ENCODE measurements at places on chromosomes 2 and 18. TPM values are rescaled to one million over a fixed set of nuclear protein-coding genes. Genes with fewer than 3 reads are reported as not detected.

Gene STEAP3
- total RNA-seq, result 120 TPM

DNA sequence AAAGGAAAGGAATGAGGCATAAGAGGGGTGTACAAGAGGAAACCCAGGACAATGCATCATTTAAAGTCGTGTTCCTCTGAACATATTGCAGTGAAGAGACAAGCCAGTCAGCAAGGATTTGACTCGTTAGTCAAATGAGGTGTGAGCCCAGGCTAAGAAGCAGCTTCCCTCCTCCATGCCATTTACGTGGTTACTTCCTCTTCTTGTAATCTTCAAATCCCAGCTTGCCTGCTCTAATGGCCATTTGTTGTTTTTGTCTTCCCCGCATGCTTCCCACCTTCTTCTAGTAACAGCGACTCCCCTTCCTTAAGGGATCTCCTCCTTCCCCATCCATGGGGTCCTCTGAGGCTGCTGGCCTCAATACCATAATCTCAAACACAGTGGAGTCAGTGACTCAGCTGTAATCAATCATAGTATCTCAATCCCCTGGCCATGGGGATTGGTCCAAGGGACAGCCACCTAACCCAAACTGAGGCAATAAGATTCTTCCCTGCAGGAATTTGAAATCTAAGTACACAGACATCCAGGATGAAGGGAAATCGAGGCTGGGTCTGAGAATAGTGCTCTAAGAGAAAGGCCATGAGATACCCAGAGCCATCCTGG is 37.6 kb downstream of the SLC14A1 start:
- no peak for DNase-seq

GRCh38 chr18:1542230-1542774 is 637.6 kb downstream of the ADCYAP1 start:
- no peak for DNase-seq

GRCh38 chr2:203650860-203651613 is 55.4 kb upstream of the CD28 start:
- peak; percentile 78 for DNase-seq

GRCh38 chr2:222353993-222354392 is 55.2 kb upstream of the PAX3 start:
- no peak for DNase-seq

Gene NTSR2
- total RNA-seq, result not detected

DNA sequence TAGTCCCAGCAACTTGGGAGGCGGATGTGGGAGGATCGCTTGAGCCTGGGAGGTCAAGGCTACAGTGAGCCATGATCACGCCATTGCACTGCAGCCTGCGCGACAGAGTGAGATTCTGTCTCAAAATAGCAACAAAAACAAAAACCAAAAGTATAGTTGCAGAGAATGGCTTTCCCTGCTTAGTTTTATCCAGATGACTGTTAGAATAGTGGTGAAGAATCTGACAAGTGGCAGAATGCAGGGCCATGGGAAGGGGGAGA is 53.8 kb downstream of the NEDD4L start:
- DNase-seq, result no peak

Gene NEU4
- total RNA-seq, result 109 TPM

- DNase-seq, result peak; percentile 64
Observed at GRCh38 chr2:240998995-240999791, 775 bp downstream of the SNED1 start.

GRCh38 chr2:43576981-43577892 is 18.6 kb downstream of the THADA start:
- no peak for DNase-seq

- DNase-seq, result no peak
Observed at GRCh38 chr18:77205769-77206168, 43.9 kb upstream of the GALR1 start.

DNA sequence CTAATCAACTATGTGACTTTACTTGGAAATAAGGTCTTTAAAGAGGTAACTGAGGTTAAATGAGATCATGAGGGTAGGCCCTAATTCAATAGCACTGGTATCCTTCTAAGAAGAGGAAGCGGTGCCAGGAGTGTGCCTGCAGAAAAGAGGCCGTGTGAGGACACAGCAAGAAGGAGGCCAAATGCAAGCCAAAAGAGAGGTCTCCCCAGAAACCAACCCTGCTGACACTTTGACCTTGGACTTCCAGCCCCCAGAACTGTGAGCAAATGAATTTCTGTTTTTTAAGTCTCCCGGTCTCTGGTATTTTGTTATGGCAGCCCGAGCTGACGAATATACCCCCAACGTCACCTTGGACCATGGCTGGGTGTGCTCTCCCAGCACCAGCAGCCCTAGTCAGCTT is 257.5 kb upstream of the NCKAP5 start:
- no peak for DNase-seq

- DNase-seq, result no peak
Observed at GRCh38 chr18:55401638-55402191, 186.3 kb downstream of the TCF4 start.

GRCh38 chr2:217393585-217394032 is 533.7 kb upstream of the TNP1 start:
- no peak for DNase-seq

DNA sequence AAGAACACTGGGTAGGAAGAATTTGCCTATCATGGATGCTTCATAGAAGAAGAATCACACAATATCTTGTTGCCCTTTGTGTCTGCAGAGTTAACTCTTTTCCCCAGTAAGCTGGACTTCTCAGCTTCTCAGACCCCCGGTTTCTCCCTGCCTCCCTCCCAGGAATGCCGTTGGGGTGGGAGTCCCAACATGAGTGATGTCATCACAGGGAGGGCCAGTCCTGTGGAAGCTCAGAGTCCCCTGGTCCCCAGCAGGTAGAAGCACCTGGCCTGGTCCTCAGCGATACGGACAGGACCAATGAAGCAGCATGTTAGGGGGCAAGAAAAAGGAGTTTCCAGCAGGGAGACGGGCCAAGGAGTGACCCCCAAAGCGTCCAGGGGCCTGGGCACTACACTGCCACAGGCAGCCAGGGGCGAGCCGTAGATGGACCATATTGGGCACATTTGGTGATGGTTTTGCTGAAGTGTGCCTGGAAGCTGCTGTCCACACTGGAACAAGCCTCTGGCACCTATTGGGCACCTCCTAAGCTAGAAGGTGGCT is 235.9 kb upstream of the SMAD2 start:
- DNase-seq, result no peak

DNA sequence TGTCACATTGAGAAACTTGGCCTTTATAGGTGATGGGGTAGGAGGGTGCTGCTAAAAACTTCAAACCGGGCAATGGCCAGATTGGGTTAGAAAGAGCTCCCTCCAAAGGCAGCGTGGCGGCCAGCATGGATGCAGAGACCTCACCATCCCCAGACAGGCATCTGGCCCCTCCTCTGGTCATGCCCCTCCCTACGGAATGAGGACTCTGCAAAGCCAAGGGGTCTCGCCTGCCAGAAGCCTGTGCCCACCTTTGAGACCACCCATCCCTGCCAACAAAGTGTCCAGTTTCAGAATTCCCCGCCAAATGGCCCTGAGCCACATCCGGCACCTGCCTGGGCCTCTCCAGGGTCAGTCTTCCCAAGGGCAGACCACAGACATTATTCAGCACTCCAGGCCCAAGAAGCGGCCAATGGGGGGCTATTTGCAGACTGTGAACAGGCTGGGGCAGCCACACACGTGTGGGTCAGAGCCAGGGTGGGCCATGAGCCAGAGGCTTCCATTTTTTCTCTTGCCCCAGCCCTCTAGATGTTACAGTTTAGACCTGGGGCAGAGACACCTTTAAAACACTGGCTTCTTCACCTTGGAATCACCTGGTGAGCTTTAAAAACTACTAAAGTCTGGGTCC is 4.2 kb upstream of the ATP6V1B1 start:
- peak; percentile 38 for DNase-seq

DNA sequence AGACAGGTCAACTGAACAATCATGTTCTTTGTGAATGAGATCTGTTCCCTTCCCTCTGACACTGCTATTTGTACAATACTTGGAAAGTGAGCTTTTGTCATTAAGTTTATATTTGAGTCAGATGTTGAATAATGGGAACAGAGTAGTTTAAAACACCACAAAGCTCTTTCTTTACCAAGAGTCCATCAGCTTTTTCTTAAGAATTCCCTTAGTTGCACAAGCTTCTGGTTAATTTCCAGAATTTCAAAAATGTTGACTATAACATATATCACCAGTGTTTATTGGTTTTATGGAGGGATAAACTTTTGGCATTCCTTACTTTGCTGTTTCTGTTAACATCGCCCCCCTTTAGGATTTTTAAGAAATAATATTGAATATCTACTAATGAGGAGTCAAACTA is 403.7 kb downstream of the CCDC85A start:
- no peak for DNase-seq

DNA sequence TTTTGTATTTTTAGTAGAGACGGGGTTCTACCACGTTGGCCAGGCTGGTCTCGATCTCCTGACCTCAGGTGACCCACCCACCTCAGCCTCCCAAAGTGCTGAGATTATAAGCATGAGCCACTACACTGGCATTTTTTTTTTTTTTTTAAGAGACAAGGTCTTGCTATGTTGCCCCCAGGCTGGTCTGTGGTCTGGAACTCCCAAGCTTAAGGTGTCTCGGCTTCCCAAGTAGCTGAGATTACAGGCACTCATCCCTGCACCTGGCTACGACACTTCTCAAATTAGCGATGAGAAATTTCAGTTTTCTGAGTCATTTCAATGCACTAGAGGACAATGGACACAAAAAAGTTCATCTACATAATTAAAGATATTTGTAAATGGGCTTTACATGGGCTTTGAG is 36.6 kb upstream of the TCF7L1 start:
- no peak for DNase-seq

- DNase-seq, result no peak
Observed at GRCh38 chr2:101396316-101396717, 9.0 kb upstream of the CREG2 start.

DNA sequence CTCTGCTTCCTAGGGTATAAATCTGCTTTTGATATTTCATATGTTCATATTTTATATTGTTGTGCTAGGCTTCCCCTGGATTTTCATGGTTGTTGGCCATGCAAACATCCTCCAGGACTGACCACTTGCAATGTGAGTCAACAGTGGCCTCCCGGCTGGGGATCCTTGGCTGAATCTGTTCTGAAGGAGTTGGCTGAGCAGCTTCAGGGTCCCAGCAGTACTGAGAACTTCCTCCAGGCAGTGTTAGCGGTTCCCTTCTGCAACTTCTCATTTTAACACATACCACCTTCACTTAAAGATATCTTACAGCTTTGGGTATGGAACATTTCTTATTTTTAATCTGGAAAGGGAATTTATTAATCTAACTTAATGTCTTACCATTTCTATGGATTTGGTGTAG is 122.1 kb downstream of the DTNB start:
- no peak for DNase-seq

Gene CASP8
- 7.6 TPM for total RNA-seq

GRCh38 chr2:239300242-239300641 is 100.6 kb downstream of the HDAC4 start:
- no peak for DNase-seq

Gene CTNNA2
- total RNA-seq, result not detected

DNA sequence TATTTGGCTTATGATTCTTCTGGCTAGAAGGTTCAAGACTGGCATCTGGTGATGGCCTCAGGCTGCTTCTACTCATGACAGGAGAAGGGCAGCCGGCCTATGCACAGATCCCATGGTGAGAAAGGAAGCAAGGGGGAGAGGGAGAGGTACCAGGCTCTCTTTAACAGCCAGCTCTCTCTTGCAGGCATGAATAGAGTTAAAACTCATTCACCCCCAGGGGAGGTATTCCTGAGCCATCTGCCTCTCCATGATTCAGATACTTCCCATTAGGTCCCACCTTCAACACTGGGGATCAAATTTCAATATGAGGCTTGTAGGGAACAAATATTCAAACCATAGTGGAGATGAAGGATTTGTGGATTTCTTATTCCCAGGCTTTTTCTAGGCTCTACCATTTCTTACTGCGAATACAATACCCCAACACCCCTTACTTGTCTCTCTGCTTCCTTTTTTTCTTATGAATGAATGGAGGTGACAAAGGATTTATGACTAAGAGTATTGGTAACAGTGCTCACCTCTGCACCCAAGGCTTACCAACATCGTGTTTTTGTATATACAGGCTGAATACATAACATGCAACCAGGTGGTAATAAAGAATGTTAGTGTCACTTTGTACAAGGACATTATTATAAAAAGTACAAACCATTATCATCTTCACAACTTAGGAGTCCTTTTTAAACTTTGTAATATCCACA is 454.6 kb upstream of the TRIB2 start:
- no peak for DNase-seq

GRCh38 chr2:188415754-188416083 is 124.0 kb downstream of the GULP1 start:
- DNase-seq, result no peak

Gene MC5R
- not detected for total RNA-seq

GRCh38 chr2:75564713-75565359 is 4.1 kb upstream of the EVA1A start:
- DNase-seq, result no peak

DNA sequence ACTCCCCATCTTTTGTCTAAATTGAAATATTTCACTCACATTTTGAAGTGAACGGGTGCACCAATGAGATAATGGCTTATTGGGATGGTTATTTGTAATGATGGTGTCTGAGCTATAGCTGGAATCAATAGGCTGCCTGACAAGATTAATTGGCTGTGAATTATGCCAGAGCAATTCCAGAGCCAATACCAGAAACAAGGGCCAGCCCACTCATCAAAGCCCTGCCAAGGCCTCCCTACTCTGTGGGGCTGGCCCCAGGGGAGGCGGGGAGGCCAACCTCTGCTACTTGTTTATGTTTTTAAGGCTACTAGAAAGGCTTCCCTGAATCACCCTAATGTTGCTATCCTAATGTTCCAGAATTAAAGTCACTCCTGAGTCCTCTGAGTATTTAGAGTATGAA is 29.1 kb upstream of the NEMP2 start:
- no peak for DNase-seq

GRCh38 chr2:207417301-207417718 is 112.5 kb upstream of the CREB1 start:
- no peak for DNase-seq

GRCh38 chr2:55965966-55966365 is 42.4 kb upstream of the EFEMP1 start:
- DNase-seq, result no peak

DNA sequence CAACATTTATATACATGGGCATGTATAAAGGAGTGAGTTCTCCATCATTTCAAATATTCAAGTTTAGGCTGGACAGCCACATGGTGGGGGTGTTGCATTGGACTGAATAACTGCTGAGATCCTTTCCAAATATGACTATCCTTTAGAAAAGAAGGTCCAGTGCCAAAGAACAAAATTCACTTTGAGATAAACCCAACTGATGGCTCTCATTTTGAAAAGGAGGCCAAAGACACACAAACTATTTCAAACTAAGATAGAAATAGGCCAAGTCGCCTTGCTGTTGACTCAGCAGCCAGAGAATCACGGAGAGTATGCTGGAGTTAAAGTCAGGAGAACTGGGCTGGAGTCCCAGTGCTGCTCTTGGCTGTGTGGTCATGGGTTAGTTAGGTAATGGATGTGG is 204.5 kb upstream of the LRATD1 start:
- no peak for DNase-seq
